Smooth muscle cell of the brain vasculature (primary cell): ENCODE measurements at places on chromosomes 1 and 21.

GRCh38 chr1:98385652-98386051, 275.9 kb upstream of the SNX7 start:
- DNase-seq: no peak

- no peak for DNase-seq
Measured at GRCh38 chr21:18759751-18760161, 356.2 kb upstream of the TMPRSS15 start.

DNA sequence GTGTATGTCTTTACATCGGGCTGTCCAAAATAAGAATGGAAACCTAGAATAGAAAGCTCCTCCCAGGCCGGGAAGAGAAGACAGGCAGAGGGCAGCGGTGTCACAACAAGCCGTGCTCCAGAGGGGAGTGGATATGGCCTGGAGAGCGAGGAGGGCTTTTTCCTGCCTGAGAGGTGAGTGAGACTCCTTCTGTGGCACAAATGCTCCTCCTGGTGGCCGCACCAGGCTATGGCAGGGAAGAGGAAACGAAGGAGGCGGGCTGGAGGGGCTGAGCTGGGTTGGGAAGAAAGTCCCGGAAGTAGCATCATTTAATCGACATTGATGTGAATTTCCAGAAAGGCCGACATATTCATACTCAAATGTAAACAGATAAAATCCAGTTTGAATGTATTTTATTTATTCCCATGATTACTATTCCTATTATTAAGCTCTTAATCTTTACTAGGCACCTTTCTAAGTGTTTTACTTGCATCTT, 54.7 kb downstream of the MEF2D start:
- DNase-seq: peak; percentile 63

DNA sequence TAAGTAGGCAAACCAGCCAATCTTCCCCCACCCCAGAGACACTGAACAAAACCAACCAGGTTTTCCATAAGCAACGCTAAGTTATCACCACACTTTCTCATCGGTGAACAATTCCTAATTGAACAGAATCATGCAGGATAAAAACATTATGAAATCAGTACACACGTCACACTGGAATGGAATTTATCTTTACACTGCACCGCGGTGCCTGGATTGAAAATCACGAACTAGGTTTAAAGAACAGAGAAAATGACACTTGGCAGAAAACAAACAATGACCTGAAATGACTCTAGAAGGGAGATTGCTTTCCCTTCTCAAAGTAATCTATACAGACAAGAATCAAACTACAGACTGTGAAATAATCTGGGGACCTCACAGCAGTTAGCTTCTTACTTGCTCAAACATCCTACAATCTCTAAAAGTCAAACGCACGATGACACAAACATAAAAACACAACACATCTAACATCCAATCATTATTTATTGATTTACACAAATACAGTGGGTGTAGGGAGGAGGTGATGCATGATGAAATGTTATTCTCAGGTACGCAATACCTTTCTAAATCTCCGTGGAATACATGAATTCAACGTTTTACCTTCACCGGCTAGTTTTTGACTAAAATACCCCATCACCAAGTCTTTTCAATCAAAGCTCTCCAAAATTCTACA, 1.9 kb downstream of the EIF4G3 start:
- no peak for DNase-seq

DNA sequence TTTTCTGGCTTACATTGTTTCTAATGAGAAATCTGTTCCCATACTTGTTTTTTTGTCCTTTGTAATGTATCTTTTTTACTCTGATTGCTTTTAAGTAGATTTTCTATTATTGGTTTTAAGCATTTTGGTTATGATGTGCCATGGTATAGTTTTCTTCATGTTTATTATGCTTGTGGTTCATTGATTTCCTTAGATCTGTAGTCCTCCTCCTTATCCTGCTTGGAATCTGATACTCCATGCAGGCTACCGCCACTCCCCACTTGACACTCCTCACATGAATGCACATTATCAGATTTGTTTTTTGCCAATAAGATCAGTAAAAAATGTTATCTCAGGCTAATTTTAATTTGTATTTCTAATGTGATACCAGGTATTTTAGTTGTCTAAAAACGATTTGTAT, 20.8 kb downstream of the UROD start:
- no peak for DNase-seq

DNA sequence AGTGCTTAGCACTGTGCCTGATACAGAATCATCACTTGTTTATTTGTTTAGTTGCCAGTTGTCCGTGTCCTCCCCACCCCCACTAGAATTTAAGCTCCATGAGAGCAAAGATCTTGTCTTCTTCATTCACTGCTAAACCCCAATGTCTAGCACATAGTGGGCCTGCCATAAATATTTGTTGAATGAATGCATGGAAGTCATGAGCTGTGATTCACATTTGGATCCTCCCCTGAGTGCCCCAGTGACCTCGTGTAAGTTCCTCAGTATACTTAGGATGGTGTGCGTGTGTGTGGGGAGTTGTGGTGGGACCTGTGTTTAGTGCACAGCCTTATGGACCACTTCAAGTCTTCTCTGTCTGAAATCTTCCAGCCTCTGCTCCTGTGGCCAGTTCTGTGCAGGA, 23.1 kb downstream of the IER5 start:
- DNase-seq: no peak

DNA sequence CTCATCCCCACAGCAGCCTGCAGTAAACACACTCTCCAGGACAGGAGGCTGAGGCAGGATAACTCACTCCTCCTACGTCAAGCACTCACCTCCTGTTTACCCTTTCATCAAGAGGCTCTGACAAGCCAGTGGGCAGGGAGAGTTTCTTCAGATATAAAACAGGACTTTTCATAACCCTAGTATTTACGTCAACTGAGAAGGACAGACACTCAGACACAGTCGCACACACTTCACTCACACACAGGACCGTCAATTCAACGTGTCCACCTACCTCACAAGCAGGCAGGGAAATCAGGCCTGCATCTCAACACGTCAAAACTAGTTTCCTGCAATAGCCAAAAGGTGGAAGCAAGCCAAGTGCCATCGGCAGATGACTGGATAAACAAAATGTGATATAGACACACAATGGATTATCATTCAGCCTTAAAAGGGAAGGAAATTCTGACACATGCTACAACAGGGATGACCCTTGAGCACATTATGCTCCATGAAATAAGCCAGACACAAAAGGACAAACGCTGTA, 48.6 kb downstream of the ITPKB start:
- DNase-seq: no peak

DNA sequence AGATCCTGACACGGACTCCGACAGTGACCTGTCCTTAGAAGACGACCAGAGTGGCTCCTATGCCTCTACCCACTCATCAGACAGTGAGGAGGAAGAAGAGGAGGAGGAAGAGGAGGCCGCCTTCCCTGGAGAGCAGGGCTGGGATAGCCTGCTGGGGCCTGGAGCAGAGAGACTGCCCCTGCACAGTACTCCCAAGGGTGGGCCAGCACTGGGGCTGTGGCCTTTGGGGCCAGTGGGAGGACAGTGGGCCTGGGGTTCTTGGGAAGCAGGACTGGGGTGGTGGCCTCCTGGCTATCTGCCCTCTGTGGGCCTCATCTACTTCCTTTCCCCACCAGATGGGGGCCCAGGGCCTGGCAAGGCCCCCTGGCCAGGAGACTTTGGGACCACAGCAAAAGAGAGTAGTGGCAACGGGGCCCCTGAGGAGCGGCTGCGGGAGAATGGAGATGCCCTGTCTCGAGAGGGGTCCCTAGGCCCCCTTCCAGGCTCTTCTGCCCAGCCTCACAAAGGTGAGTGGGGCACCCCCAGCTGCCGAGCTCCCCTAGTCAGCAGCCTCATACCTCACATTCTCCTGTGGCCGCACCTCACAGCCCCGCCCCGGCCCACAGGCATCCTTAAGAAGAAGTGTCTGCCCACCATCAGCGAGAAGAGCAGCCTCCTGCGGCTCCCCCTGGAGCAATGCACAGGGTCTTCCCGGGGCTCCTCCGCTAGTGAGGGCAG, 10.0 kb downstream of the PSRC1 start:
- no peak for DNase-seq
